ENCODE measurements at places on chromosomes 3 and 15. TPM values are rescaled to one million over a fixed set of nuclear protein-coding genes. Genes with fewer than 3 reads are reported as not detected.

DAZL gene
- not detected for polyA plus RNA-seq

SLC2A2 gene
- polyA plus RNA-seq, result not detected

DNA sequence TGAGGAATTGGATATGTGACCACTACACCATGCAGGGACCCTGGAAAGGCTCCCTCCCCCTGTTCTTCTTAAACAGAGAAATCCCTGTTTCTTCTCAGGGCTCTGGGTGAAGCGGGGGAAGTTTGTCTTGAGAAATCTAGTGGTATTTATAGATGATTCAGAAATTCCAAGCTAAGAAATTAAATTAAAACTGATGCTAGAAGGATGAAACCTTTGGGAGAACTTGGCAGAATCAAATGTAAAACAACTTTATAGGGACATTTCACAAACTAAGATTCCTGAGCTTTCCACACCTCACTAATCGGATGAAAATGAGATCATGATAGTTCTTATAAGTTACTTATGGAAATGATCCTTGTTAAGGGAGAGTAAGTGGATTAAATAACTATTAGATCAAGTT, 54.2 kb downstream of the FBXL2 start:
- no peak for DNase-seq
- H3K4me1 ChIP-seq, result no peaks in the 10 kb centered on the region
- no peak overlapping the region for H3K4me3 ChIP-seq
- H3K27ac ChIP-seq, result no peak overlapping the region
- H3K36me3 ChIP-seq, result no peaks in the 10 kb centered on the region

DNA sequence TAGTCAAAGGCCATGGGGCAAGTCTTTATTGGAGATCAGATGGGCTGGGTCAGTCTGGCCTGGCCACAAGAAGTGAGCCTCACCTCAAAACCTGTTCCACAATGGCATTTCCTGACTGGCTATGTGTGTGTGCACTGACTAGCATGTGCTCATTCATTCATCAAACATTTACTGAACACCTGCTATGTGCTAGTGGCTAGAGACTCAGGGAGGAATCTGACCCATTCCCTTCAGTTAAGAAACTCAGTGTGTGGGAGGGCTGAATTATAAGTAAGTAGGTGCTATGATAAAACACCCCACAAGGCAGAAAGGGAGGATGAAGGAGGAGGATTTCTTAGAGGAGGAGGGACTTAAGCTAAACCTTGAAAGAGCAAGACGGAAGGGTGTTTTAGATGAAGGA, 5.4 kb upstream of the CGNL1 start:
- peaks cover 6% of the 10 kb centered on the region for H3K27me3 ChIP-seq
- no peak overlapping the region for H3K4me3 ChIP-seq
- H3K4me1 ChIP-seq, result no peaks in the 10 kb centered on the region
- DNase-seq, result no peak

DNA sequence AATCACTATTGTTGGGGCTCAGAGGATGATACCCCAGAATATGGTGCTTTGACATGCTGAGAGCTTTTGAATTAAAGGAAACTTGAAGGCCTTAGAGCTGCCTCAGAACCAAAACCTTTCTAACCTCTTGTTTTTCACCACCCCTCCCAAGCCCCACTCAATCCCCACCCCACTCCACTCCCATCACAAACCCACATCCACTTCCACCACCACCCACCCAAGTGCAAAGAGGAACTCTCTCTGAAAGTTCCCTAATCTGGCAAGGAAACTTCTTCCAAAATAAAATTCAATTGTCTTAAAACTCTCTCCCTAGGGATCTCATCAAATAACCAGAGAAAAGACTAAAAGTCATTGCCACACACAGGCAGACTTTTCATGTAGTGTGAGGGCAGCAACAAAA, 301.2 kb upstream of the ARHGEF26 start:
- no peak for DNase-seq
- no peaks in the 10 kb centered on the region for H3K36me3 ChIP-seq
- H3K27ac ChIP-seq, result no peak overlapping the region
- peaks cover 2% of the 10 kb centered on the region for H3K27me3 ChIP-seq
- no peaks in the 10 kb centered on the region for H3K4me1 ChIP-seq
- H3K4me3 ChIP-seq, result no peak overlapping the region

- H3K4me3 ChIP-seq, result no peak overlapping the region
- peaks cover 20% of the 10 kb centered on the region for H3K27me3 ChIP-seq
- no peak for DNase-seq
- no peak overlapping the region for H3K27ac ChIP-seq
- H3K36me3 ChIP-seq, result no peaks in the 10 kb centered on the region
Observed at GRCh38 chr15:95468820-95469219, 861.7 kb upstream of the NR2F2 start.

DNA sequence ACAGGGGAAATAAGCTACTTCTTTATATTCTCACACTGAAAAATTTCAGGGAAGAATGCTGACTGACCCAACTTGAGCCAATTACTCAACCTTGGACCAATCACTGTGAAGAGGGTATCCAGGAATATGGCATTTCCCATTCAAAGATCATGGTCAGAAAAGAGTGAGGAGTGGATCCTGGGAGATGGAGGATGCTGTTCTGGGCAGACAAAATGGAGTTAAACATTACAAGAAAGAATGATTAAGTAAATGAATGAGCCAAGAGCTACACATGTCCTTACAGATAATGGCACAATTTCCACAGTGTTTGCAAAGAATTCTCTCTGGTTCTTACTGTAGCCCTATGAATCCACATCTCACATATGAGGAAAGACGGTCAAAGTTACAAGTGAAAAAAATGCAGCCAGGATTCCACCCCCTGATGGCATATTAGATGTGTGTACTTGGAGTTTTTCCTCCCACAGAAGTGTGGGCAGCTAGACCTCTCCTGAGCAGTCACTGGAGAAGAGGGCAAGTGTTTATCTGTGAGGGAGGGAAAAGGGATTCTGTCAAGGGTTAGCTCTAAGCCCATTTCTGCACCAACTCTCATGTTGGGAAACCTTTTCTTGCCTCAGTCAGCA, 33.8 kb downstream of the AMOTL2 start:
- H3K27me3 ChIP-seq, result peaks cover 2% of the 10 kb centered on the region
- H3K4me1 ChIP-seq, result no peaks in the 10 kb centered on the region
- no peak overlapping the region for H3K4me3 ChIP-seq
- DNase-seq, result no peak
- H3K27ac ChIP-seq, result no peak overlapping the region
- no peaks in the 10 kb centered on the region for H3K36me3 ChIP-seq
